ENCODE measurements at places on chromosomes 4 and X.

DNA sequence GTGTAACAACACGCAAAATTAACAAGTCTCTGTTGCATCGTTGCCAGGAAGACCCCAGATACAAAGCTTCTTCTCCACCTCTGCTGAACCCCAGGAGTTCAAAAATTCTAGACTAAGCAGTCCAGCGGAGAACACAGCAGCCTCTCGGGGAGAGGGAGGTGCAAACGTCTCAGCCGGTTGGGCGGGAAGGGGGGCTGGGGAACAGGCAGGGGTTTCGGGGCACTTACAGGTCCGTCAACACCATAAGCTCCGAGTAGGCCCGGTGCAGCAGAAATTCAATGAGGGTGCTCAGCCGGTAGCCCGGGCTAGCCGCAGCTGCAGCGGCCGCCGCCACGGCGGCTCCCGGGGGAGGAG is 394 bp downstream of the MED14 start:
- DNase-seq = peak; percentile 59

DNA sequence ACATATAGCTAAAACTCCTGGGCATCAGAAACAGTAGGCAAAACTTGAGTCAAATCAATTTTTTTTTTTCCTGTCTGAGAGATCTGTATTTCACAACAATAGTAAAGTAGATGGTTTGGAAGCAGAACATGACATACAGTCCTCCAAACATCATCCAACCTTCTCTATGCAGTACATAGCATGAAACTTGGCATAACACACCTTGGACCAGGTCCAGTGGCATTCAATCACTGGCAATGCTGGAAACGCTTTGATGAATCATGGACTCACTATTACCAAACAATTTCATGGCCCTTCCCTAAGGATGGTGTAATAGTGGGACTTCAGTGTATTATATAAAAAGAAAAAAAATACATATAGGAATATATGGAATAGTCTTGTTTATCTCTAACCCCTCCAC is 154.6 kb downstream of the FMR1NB start:
- DNase-seq = no peak

GRCh38 chrX:132497432-132497831 is 8.6 kb upstream of the MBNL3 start:
- DNase-seq = peak; percentile 48

DNA sequence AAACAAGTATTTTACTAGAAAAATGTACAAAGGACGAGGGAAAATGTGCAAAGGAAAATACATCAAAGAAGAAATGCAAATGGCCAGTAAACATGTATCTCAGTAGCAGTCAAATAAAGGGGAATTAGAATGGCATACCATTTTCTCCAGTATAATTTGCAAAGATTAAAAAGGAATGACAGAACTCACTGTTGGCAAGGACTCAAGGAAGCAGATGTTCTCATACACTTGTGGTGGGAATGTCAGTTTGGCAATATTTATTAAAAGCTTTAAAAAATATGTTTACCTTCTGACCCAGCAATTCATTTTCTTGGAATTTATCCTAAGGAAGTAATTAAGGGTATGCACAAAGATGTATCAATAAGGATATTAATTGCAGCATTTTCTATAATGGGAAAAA is 7.6 kb downstream of the CLCN5 start:
- no peak for DNase-seq

DNA sequence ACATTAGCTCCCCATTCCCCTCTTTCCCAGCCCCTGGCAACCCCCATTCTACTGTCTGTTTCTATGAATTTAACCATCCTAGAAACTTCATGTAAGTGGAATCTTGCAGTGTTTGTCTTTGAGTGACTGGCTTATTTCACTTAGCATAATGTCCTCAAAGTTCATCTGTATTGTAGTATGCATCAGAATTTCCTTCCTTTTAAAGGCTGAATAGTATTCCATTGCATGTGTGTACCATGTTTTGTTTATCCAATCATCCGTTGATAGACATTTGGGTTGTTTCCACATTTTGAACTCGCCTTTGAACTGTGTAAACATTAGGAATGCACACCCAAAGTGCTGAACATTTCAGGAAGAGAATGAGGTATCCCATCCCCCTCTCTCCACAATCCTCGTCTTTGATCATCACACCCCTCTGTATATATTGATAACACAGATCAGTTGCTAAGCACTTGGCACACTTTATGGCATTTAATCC is 56.4 kb upstream of the PLAC1 start:
- no peak for DNase-seq

DNA sequence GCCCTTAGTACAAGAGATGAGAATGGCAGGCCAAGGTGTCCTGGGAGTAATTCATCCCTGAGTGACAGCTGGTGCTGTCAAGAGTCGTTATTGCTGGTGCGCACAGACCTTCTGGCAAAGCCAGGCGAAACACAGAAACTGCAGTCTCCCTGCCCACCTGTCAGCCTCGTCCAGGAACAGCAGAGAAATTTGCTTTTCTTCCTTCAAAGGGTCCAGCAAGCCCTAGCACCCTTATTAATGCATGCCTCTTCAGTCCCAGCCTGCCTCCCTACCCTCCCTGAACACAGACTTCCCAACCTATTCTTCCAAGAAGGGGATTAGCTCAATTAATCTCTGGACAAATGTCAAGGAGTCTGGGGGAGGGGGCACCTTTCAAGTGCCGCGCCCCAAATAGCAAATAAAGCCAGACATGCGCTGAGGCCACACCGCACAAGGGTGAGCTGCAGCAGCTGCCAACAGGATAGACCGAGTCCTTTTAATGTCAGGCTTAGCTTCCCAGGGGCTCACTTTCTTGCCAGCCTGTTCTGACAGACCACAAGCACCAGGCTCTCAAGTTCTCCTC is 250.7 kb upstream of the RASGEF1B start:
- peak; percentile 98 for DNase-seq

- DNase-seq = no peak
Measured at GRCh38 chr4:171473155-171473554, 340.0 kb upstream of the GALNTL6 start.

GRCh38 chrX:3603026-3603661 is 110.3 kb downstream of the PRKX start:
- no peak for DNase-seq

GRCh38 chr4:113539408-113539807 is 222.1 kb downstream of the CAMK2D start:
- no peak for DNase-seq

DNA sequence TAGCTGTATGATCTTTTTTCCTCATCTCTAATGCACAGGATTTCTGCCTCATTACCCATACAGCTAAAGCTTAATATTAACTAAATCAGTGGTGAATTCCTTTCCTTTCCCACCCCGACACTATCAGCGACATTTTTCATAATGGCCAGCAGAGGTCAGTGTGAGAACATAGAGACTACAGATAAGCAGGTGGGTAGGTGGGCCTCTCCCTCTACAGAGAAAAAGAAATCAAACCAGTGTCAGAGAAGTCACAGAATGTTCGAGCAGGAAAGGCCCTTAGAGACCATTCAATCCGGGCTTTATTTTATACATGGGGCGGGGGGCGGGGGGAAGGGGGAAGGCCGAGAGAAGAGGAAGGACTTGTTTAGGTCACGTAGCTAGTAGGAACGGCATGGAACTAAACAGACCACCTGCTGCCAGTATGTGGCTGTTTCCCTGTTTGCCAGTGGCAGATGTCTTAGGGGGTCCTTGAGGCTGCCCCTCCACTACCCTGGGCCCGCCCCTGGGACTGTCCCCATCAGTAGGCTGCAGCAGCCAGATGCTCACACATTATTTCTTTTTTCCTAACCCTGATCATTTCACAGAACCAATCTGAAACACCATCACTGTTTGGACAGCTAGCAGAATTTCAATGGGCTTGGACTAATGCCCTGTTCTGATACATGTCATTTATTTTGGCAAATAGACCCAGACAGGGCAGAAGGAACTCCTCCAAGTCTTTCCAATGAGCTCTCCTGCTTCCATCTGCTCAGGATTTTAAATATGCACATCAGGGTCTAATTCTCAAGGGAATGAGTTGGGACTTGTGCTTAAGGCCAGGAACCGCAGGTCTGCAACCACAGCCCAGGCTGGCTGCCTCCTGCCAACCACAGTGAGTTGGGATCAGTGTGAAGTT is 133.4 kb downstream of the ATG4A start:
- DNase-seq = peak; percentile 72

GRCh38 chrX:133981924-133982323 is 3.5 kb downstream of the GPC3 start:
- no peak for DNase-seq

DNA sequence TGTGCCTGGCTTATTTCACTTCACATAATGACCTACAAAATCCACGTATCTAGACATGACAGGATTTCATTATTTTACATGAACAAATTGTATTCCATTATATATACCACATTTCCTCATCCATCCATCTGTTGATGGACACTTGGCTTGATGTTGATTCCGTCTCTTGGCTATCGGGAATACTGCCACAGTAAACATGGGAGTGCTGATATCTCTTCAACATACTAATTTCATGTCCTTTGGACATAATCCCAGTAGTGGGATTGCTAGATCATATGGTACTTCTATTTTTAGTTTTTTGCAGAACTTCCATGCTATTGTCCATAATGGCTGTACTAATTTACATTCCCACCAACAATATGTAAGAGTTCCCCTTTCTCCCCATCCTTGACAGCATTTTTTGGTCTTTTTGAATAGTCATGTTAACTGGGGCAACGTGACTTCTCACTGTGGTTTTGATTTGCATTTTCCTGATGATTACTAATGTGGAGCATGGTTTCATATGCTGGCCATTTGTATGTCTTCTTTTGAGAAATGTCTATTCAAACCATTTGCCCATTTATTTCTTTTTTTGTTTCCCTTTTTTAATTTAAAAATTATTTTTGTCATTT is 68.9 kb downstream of the HTRA3 start:
- DNase-seq = no peak

DNA sequence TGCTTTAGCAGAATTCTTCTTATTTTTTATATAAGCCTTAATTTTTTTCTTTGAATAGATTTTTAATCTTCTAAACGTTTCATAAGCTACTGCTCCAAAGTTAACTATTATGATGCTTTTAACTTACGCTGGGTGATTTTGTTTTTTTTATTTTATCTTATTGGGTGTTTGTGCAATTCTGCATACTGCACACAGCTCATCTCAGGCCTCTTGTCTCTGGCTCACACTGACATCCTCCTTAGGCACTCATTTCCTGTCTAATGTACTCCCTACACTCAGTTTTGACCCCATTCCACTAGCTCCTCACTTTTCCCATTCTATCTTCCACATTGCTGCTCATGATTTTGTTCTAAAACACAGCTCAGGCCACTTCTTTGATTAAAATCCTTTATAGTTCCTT is 111.9 kb upstream of the MAP9 start:
- DNase-seq = no peak

- DNase-seq = no peak
Measured at GRCh38 chr4:99832758-99833157, 16.1 kb downstream of the DAPP1 start.

Data from NCI-H82 (cell line).